NCI-H2171 treated with DMSO at 0.1 percent for 48 hours (cell line): ENCODE measurements at places on chromosomes 12 and 14.

DNA sequence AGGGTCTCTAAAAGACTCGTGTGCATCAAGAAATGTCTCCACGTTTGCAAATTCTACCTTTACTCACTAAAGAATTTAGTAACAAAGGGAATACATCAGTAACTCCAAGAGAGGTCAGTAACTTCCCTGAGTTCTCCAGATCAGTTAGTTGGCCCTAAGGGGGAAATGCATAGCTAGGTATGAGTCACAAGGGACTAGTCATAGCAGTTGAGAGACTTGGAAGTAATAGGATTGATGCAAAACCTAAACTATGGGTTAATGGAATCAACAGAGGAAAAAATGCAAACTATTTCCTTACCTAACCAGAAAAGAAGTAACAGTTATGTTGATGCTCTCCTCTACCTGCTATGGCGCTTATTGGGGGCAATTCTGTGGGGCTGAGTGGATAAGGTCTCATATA lies 148.8 kb upstream of the GARIN6 start:
- no peak for DNase-seq

DNA sequence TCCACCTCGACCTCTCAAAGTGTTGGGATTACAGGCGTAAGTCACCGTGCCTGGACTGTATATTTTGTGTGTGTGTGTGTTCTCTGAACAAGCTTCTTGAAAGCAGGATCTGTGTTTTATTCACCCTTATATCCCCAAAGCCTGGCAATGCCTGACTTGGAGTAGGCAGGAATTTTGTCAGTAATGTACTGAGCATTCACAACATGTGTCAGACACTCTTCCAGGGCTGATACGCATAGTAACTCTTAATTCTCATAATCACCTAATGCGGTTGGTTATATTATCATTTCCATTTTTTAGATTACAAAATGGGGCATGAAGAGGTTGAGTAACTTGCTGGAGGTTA lies 50.4 kb upstream of the PLEKHG3 start:
- DNase-seq: no peak

DNA sequence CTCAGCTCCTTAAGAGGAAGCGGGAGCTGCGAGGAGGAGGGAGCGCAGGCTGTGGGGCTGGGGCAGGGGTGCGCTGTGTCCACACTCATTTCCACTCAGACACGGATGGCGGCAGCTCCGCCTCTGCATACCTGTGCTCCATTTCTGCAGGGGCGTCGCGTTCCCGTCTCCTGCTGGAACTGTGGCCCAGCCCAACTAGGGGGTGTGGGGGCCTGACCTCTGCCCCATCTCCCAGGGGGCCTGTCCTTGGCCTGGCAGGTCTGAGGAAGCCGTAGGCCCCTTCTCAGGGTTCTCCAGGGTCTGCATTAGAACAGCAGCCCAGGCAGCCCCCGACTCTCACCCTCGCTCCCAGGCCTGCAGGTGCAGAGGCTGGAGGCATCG lies 31.2 kb downstream of the FBRSL1 start:
- no peak for DNase-seq

DNA sequence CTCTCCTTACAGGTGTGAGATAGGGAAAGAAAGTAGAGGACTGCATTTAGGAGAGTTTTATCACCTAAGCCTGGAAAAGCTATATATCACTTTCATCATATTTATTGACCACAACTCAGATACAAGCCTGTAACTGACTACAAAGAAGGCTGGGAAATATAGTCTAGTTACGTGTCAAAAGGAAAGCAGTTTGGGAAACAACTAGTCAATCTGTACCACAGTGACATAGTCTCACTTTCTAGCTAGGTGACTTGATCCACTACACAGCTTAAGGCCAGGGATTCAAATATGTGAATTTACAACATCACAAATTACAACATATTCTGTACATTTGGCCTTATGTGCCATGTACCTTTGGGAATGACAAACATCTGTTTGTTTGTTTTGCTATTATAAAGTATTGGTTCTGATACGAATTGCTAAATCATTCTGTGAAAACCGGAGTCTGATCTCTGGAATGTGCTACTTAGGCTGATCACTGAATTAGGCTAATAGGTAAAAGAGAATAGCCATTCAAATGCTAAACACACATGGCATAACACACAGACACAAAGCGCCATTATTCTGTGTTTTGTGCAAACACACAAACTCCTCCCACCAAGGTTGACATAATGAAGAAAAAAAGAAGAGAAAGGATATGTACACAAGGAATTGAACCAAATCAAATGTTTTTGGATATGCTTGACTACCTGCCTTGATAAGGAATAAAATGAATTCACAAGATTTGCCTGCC lies 279.8 kb downstream of the DUSP6 start:
- no peak for DNase-seq

GRCh38 chr14:105582639-105583038 lies 56.3 kb downstream of the TMEM121 start:
- no peak for DNase-seq
